ENCODE measurements at places on chromosomes 12 and 14.
A peak's percentile ranks its signal among the peaks of the same experiment; 100 is the strongest.

- DNase-seq: no peak
Observed at GRCh38 chr14:24948261-24948847, 101.6 kb downstream of the STXBP6 start.

DNA sequence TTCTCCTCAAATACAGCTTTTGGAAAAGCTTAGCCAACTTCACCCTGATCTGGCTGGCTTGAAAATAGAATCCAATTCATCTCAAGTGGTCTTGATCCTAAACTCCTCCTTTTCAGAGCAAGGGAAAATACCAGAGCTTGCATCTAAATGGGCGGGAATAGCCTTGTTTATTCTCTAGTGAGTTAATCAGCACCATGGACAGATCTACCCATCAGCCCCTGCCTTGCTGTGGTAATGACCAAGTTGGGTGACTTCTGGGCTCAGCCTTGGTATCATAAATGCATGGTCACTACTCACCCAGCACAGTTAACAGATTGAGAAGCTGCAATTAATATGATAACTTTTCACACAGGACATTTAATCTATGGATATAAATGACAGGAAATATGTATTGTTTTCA is 196.6 kb downstream of the GLT1D1 start:
- DNase-seq: peak; percentile 15

GRCh38 chr14:90692826-90693225 is 123.4 kb downstream of the TTC7B start:
- no peak for DNase-seq

DNA sequence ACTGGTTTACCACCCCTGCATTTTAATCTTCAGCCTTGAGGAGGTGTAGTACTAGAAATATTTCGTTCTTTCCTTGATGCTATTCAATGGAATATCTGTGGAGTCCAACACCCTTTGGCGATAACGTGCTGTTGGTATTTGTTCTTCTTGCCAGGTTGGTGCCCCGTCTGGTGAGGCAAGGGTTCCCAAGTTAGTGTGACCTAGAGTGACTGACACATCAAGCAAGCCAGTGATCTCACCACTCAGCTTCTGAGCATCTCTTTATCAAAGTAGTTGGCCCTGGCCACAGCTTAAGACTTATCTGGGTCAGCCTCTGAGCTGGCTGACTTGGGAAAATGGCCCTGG is 60.2 kb downstream of the PLXNC1 start:
- DNase-seq: no peak

DNA sequence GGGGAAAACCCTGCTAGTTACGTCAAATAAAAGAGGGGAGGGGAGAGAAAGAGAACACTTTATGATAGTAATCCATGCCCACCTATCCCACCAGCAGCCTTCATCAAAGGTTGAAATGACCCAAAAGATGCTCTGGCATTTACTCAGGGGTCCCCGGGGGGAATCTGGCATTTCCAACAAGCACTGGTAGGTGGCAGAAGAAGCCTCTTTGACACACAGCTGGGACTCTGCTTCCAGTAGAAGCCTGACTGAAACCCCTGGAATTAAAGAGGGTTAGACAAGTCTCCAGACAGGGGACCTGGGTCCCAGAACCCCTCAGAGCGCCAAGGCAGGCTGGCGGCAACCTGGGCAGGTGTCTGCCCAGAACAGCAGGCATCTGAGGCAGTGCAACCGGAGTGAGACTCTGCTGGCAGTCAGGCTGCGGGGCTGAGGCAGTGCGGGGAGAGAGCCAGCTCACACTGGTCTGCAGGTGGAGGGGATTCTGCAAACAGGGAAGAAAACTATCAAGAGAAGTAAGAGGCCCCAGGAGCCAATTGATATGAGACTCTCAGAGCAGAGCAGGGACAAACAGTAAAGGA is 85.0 kb upstream of the CAPRIN2 start:
- no peak for DNase-seq

DNA sequence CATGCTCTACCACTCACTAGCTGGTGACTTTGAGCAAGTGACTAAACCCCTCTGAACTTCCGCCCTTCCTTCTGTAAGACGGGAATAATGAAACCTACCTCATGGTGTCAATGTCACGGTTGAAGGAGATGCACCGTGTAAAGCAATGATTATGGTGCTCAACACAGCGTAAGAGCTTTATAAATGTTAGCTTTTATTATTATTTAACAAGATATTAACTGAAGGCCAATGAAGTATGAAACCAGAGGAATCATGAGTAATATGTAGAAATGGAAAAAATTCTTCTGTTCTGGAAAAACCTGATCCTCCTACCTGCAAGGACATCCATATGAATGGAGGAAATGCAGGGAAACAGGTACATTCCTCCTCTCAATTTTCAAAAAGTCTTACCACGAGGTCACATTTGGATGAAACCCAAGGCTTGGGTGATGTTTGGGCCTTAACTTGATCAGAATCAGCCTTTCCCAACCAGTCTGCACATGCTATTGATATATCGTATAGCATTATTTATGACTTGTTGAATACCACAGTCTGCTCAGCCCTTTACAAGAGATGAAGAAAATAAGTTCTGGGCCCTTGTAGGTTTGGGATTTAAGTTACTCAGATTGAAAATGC is 166.8 kb upstream of the TBX3 start:
- DNase-seq: peak; percentile 70

- DNase-seq: no peak
Observed at GRCh38 chr14:95504135-95505029, 12.1 kb downstream of the SYNE3 start.

DNA sequence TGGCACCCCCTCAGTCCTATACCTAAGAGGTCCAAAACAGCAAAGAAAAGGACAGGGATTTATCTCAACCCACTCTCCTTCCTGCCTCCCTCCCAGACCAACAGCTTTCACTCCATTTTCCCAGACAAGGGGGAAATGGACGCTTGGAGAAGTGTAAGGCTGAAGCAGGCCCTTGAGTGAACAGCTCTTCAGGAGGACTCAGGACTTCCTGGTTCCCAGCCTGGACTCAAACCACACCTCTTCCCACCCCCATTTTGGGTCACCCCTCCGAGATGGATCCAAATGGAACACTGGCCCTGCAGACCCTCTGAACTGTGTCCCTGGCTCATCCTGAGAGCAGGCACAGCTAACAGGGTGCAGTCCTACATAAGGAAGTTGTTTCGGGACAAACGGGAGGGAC is 2.7 kb downstream of the KMT2D start:
- DNase-seq: no peak

DNA sequence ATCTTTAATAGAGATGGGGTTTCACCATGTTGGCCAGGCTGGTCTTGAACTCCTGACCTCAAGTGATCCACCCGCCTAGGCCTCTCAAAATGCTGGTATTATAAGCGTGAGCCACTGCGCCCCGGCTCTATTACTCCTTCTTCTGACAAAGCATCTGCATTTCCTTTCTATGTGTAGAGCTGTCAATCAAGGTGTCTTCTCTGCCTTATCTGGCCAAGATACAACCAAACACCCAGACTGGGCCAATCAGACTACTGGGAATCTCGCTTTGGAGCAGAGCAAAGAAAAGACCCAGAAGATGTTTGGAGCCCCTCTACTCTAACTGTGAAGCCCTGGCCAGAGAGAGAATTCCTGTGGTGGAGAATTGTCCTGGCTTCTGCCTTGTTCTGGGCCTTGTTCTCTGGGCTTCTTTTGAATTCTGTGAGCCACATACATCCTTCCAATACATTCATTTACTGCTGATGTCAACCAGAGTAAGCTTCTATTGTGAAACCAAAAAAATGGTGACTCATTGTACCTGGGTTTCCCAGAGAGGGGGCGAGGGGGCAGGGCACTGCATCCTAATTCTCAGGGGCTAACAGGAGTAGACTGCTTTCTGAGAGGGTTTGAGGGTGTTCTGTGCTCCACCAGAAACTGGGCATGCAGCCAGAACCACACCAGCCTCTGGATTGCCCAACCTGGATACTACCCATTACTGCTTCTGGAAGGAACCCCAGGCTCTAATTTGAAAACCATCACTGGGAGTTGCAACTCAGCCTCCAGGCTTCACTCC is 18.8 kb upstream of the FLVCR2 start:
- peak; percentile 34 for DNase-seq

GRCh38 chr12:77572371-77572770 is 258.3 kb upstream of the NAV3 start:
- DNase-seq: no peak

DNA sequence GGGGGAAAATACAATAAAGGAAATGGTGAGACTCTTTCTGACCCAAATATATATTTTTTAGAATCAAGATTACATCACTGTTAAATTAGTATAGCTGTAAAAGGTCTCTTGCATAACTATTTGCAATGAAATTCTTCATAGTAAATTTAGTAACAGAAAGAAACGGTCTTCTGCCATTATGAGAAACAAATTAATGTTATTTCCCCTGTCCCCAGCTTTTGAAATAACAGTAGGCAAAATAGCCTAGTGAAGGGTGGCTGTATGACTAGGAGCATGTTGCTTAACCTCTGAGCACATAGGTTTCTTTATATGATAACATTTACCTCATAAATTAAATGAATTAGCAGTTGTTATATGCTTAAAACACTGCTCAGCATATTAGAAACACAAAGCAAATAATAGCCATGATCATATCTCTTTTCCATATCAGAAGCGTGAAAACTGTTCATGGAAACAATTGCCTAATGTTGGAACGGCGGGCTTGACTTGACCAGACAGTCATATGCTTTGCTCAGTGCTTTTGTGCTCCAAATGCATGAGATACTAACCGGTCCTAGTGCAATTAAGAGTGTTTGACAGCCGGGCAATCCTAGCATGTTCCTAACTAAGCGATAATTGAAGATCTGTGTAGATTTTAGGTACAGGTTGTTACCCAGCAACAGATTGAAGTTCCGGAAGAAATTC is 24.0 kb downstream of the BHLHE41 start:
- no peak for DNase-seq

- peak; percentile 77 for DNase-seq
Observed at GRCh38 chr12:64675795-64676194, 65.5 kb downstream of the RASSF3 start.

GRCh38 chr12:65259501-65259900 is 19.0 kb upstream of the MSRB3 start:
- no peak for DNase-seq

- DNase-seq: no peak
Observed at GRCh38 chr12:100877776-100878175, 83.2 kb downstream of the ANO4 start.

DNA sequence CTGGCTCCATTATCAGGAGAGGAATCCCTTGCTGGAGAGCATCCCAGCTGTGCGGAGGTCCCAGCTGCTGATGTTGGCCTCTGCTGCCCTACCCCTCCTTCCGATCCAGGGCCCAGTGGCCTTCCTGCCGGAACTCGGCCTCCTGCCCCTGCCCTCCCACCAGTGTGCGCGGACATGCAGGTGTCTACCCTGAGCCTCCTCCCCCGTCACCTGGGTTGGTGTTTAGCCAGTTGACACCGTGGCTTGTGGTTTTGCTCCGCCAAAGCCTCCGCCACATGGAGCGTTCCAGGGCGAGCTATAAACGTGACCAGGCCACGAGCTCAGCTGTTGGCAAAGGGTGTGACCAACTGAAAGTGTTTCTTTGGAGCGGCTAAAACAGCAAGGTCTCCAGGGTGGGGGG is 1104.3 kb downstream of the BCL11B start:
- no peak for DNase-seq

GRCh38 chr12:118827606-118828005 is 153.7 kb upstream of the SRRM4 start:
- no peak for DNase-seq

DNA sequence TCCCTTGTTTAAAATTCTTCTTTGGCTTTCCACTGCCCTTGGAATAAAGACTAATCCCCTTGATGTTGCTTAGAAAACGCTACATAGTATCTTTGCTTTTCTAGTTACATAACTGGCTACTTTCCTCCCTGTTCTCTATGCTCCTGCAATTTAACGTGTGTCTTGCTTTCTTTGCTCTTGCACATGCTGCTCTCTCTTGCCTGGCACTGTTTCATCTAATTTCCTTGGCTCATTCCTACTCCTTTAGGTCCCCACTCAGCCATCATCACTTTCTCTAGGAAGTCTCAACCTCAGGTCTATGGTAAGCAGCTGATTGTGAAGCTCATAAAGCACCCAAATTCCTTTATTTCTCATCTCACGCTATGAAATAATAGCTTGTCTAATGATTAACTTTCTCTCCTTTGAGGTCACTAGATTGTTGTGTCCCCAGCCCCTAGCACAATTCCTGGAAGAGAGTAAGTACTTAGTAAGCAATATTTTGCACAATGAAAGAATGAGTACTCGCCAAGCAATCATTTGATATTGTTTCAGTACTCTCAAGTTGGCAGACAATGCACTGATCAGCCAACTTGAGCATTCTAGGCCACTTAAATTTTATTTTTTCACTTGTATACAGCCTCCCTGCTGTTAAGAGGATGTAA is 3.3 kb downstream of the ALDH6A1 start:
- peak; percentile 18 for DNase-seq

DNA sequence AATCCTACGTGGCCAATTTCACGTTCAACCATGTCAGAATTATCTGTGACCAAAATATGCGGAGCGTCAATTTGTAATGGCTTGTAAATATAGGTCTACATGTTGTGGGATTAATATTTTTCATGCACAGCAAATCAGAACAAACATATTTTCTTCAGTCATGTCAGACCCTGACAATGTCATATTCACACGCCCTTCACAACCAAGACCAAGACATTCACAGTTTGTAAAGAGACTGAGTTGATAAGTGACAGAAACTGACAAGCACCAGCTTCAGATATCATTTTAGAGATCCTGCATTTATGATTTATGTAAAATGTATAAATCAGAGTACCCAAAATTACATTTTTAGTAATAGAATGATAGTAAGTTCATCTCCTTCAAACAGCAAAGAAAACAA is 57.3 kb upstream of the NOVA1 start:
- DNase-seq: no peak

DNA sequence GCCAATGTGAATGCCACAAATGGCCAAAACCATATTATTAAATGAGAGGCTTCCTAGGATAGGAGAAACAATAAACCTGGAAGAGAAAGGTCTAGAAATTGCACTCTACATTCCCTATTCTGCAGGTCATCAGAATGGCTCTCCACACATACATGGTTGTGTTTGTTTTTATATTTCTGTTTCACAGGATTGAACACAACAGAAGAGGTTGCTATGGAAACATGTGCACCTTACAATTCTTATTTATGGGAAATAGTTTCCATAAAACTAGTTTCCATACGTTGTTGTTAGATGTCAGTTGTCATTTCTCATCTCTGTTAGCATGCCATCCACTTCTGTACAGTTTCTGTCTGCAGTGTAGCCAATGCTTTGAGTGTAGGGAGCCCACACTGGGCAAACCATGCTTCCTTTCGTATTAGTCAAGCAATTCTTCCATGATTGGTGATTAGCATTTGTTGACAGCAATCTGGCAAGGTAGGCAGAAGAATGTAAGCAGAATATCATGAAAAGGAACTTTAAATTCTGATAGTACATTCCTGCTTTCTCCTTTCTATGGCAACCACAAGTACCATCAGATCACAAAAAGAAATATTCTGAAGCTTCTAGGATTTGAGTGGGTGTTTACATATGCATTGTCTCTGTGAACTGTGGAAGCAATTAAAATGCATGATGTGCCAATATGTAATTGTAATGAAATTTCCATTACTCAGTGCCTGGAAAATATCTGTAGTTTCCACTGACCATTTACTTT is 141.6 kb upstream of the AVPR1A start:
- no peak for DNase-seq

GRCh38 chr14:94129758-94130414 is 482 bp upstream of the IFI27L2 start:
- DNase-seq: peak; percentile 68

GRCh38 chr12:82015623-82016347 is 256.6 kb upstream of the PPFIA2 start:
- no peak for DNase-seq

- no peak for DNase-seq
Observed at GRCh38 chr12:90333424-90333823, 621.6 kb downstream of the CCER1 start.

Measured in umbilical cord (tissue), 2 donors.